HFFc6 (cell line): ENCODE measurements at places on chromosomes 13 and 19.

GRCh38 chr19:47758443-47758804, 13.1 kb downstream of the NOP53 start:
- peaks cover 41% of the 10 kb centered on the region for H3K36me3 ChIP-seq
- no peak overlapping the region for H3K4me3 ChIP-seq
- no peak overlapping the region for H3K27ac ChIP-seq
- peaks cover 20% of the 10 kb centered on the region for H3K27me3 ChIP-seq
- peaks cover 6% of the 10 kb centered on the region; the same call in 1 of the 2 replicates for H3K4me1 ChIP-seq

- H3K27me3 ChIP-seq, result peaks cover 3% of the 10 kb centered on the region
- peak overlapping the region; percentile 79 for H3K4me3 ChIP-seq
- H3K27ac ChIP-seq, result peak overlapping the region; percentile 57
- peak; percentile 83 for DNase-seq
- peaks cover 23% of the 10 kb centered on the region for H3K4me1 ChIP-seq
These were observed 51.6 kb upstream of the UBL3 start for GRCh38 chr13:29901710-29902631.

DNA sequence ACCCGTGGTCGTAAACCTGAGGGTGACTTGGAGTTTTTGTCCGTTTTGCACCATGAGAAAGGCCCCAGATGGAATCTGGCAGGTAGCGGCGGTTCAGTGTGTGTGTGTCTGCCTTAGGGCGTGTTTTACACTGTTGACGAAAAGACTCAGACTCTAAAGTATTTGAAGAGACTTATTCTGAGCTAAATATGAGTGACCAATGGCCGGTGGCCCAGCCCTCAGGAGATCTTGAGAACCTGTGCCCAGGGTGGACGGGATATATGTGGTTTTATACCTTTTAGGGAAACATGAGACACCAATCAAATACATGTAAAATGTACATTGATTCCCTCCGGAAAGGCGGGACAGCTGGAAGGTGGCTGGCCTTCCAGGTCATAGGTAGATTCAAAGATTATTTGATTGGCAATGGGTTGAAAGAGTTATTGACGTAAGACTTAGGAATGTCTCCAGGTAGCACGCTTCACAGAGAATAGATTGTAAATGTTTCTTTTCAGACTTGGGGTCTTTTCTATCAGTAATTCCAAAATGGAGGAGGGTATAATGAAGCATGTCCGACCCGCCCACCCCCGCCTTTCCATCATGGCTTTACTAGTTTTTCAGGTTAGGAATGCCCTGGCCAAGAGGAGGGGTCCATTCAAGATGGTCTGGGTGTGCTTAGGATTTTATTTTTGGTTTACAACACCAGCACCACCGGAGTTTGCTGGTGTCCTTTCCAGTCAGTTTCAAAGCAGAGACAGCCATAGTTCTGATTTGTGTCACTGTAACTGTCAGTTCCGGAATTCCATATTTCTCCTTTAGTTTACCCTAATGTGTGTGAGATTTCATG, 1.0 kb upstream of the ZNF529 start:
- DNase-seq, result peak; percentile 20
- H3K4me3 ChIP-seq, result peak overlapping the region; percentile 98
- H3K27ac ChIP-seq, result peak overlapping the region; percentile 93
- peaks cover 79% of the 10 kb centered on the region for H3K36me3 ChIP-seq
- H3K4me1 ChIP-seq, result peaks cover 30% of the 10 kb centered on the region
- H3K27me3 ChIP-seq, result peaks cover 2% of the 10 kb centered on the region; the same call in 1 of the 2 replicates

- H3K27ac ChIP-seq, result peak overlapping the region; percentile 99
- H3K4me1 ChIP-seq, result peaks cover 42% of the 10 kb centered on the region
- peak overlapping the region; percentile 87; the same call in 1 of the 2 replicates for H3K4me3 ChIP-seq
- H3K36me3 ChIP-seq, result peaks cover 5% of the 10 kb centered on the region; the same call in 1 of the 2 replicates
These were observed 4.2 kb downstream of the ADGRE5 start for GRCh38 chr19:14385492-14385891.

DNA sequence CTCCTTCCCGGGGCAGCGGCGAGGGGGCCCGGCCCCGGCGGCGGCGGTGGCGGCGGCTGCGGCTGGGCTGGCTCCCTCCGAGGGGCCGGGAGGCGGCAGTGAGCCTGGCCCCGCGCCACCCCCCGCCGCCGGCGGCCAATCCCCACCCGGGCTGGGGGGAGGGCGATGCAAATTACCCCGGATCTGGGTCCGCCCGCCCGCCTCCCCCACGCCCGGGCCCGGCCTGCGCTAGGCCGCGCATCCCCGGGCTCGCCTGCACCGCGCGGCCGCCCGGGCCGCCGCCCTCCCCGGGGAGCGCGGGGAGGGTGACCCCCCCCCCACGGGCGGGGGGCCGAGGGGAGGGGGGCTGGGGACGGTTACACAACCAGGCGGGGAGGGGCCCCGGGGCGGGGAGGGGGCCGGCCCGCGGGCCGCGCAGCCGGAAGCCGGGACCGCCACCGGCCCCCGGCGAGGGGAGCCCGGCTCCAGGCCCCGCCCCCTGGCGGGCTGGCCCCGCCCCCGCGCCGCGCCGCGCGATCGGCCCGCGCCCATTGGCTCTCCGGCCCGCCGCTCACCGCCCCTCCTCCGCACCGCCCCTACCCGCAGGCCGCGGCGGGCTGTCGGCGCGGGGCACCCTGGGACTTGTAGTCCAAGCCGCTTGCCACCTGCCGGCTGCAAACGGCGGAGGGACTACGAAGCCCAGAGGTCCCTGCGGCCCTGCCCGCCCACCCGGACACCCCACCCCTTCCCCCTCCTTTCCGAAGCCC, 1.1 kb downstream of the ZBTB7A start:
- peak; percentile 97 for DNase-seq
- H3K27ac ChIP-seq, result no peak overlapping the region
- H3K27me3 ChIP-seq, result peaks cover 2% of the 10 kb centered on the region
- no peaks in the 10 kb centered on the region for H3K36me3 ChIP-seq
- peak overlapping the region; percentile 47 for H3K4me3 ChIP-seq

- no peak overlapping the region for H3K4me3 ChIP-seq
- peaks cover 24% of the 10 kb centered on the region for H3K36me3 ChIP-seq
- peaks cover 33% of the 10 kb centered on the region for H3K4me1 ChIP-seq
These were observed 54.5 kb downstream of the RCBTB2 start for GRCh38 chr13:48478391-48478790.

- H3K4me3 ChIP-seq, result peak overlapping the region; percentile 43
- H3K27ac ChIP-seq, result no peak overlapping the region
- H3K4me1 ChIP-seq, result no peaks in the 10 kb centered on the region
- DNase-seq, result no peak
- H3K27me3 ChIP-seq, result peaks cover 62% of the 10 kb centered on the region
These were observed 5.2 kb upstream of the ATP1A3 start for GRCh38 chr19:41999071-41999877.

DNA sequence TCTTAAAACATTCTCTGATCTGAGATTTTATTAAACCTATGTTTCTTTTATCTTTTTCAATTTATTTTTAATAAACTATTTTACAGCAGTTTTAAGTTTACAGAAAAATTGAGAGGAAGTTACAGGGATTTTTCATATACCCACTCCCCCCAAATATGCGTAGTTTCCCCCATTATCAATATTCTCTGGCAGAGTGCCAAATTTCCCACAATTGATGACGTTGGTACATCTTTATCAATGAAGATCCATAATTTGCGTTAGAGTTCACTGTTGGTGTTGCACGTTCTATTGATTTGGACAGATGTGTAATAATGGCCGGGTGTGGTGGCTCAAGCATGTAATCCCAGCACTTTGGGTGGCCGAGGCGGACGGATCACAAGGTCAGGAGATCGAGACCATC, 1063.0 kb upstream of the ATXN8OS start:
- peaks cover 5% of the 10 kb centered on the region; the same call in 1 of the 2 replicates for H3K36me3 ChIP-seq
- H3K27me3 ChIP-seq, result no peaks in the 10 kb centered on the region
- no peaks in the 10 kb centered on the region for H3K4me1 ChIP-seq
- no peak overlapping the region for H3K4me3 ChIP-seq
